ENCODE measurements at places on chromosomes 2 and 18.

GRCh38 chr2:155727187-155727895 lies 605.2 kb downstream of the NR4A2 start:
- no peak for DNase-seq

GRCh38 chr2:48548840-48549239 lies 18.9 kb downstream of the STON1 start:
- no peak for DNase-seq

DNA sequence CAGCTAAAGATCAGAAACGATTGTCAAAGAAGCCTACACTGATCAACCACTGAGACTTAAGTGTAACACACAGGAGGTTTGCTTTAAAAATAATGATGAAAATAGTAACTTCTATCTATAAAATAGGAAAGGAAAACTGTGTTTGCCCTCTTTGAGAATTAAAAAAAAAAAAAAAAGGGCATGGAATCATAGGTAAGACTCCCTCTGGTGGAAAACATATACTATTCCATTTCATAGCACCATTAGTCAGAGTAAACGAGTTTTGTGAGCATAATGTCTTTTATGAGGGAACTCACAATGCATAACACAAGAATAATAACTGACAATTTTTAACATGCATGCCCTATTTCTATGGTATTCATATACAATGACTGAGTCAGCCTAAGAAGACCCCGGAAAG lies 36.3 kb downstream of the SLC35F5 start:
- peak; percentile 58 for DNase-seq

DNA sequence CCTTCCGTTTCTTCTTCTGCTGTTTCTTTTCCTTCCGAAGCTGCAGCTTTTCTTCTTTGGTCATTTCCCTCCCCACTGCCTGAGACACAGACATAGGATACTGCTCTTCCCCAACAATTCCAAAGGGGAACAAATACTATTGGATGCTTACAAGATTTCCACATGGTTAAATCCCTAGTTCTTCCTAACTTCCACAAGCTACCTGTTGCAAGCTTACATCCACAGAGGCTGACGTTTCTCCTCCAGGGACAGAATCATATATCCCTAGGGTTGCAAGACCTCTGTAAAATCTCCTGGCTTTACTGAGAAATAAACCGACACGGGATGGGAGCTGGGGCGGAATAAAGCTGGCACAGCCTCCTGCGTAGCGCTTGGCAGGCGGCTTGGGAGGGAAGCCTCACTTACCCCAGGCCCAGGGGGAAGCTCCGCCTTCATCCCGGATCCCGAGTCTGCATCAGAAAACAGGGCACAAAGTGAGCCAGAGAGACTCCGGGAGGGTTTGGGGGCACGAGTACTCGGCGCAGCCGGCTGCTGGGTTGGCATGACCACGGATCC lies 590 bp downstream of the EIF2B4 start:
- peak; percentile 61 for DNase-seq

GRCh38 chr18:40821596-40822243 lies 1133.3 kb upstream of the PIK3C3 start:
- DNase-seq: no peak

DNA sequence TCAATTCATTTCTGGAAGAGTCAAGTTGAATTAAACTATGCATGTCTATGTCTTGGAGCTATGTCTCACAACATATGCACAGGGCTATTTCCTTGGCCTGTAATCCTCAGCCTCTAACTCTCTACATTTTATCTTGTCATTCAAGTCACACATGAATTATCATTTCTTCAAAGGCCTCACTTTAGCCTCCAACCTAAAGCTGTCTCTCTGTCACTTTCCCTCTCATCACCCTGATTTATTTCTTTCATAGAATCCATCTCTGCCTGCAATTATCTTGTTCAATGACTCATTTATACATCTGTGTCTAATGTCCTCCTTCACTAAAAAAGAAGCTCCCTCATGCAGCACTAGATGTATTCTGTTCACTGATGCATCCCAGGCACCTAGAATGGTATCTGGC lies 614.2 kb upstream of the REG3G start:
- no peak for DNase-seq

DNA sequence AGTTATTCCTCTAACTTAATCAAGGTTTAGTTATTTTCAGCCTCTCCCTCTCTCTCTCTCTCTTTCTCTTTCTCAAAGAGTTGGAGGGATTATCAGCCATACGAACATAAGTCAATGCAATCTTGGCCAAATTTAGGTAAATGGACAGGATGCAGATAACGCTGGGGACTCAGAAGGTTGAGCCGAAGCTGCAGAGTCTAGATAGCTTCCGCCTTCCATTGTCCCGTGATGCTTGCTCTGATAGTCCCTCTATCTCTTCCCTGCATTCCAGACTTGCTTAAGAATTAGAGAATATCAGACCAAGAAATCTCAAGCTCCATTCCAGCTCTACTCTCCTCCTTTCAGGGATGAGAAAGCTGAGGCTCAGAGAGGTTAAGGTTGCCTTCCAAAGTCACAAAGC lies 502.8 kb upstream of the TNP1 start:
- no peak for DNase-seq

- DNase-seq: no peak
Measured at GRCh38 chr2:109396202-109397180, 217.3 kb downstream of the SEPTIN10 start.

- DNase-seq: no peak
Measured at GRCh38 chr18:60162388-60162787, 210.2 kb downstream of the MC4R start.

GRCh38 chr2:17813010-17813741 lies 3.1 kb upstream of the MSGN1 start:
- DNase-seq: no peak

- DNase-seq: no peak
Measured at GRCh38 chr2:174974131-174974530, 31.1 kb downstream of the CHN1 start.

DNA sequence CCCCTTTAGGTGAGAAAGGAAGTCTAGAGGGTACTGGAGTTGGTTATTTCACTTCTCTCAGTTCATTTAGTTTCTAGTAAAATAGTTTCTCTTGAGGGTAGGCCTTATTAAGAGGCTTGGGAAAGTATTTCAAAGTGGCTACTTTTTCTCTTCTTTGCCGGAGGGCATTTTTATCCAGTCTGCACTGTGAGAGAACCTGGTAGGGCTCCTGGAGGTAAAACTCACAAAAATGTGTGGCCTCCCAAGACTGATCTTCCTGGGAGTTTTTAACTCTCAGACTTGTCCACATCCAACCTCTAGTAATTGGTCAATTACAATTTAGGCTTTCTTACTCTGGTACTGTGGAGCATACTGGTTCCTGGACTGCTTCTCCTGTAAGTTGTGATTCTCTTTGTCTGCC lies 28.0 kb downstream of the EHBP1 start:
- DNase-seq: no peak

GRCh38 chr2:241298673-241299072 lies 16.8 kb downstream of the HDLBP start:
- no peak for DNase-seq

DNA sequence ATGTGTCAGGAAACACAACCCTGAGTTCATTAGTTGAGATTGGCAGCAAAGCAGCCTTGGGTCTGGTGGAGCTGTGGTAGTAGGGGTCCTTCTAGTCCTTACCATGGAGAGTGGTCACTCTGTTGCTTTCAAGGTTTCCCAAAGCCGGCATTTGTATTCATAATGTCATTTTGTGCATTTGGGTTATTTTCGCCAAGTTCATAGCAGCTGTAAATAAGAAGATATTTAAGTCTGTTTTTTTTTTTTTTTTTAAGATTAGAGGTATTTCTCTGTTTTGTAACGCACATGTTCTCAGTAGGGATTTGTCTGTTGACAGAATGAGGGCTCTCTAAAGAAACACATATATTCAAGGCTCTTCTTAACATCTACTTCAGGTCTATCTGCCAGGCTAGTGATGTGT lies 114.1 kb downstream of the PRPF40A start:
- no peak for DNase-seq

DNA sequence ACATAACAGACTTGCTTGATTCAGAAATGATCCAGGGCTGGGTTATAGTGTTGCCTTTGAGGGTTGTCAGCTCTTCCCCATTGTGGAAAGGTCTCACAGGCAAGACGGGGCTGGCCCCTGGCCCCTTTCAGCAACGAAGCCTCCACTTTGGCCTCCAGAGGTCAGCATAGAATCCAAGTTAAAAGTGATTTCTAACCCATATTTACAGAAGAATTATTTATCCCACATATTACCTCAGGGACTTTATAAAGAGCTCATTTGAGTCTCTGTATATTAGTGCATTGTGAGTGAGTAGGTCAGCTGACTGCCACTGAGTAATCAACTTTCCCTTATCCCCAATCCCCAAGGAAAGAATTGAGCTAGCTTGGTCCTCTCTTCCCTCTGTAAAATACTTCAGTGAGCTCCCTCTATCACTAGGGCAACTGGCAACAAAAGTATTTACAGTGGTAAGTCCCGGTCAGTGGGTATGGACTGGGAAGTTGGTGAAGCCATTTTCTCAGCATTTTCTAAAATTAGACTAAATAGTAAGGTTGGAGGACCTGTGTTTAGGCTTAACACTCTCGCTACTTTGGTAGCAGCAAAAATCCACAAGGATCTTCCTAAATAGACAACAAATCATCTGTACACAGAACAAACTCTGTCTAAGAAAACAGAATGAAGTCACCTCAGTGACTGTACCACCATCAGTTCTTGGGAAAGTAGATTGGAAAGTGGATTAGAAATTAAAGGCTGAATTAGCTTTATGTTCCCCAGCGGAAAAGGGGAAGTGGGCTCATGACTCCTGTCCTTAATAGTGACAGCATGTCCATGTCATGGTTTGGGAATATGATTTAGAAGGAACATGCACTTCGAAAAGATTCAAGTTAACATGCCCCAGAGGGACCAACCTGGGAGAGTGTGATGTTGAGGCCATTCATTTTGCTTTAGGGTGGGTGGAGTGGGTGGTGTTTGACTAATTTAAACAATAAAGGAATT lies 171.0 kb upstream of the SIX3 start:
- peak; percentile 47 for DNase-seq

- no peak for DNase-seq
Measured at GRCh38 chr2:240238201-240238600, 97.7 kb upstream of the OTOS start.

DNA sequence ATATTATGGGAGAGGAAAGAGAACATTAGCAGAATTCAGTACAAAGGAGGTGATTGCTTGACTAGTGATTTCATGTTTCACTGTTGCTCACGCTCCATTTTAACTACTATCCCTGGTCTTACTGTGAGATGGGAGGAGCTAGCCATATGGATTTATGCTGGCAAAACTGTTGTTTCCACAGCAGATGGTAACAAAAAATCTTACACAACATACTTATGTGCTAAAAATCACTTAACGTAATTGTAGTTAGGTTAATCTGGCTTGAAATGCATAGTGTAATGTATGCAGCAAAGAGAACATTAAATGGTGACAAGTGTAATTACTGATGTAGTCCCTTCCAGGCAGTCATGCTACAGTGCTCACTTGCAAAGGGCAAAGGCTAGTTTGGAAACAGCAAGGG lies 155.6 kb upstream of the LYPD1 start:
- DNase-seq: no peak

GRCh38 chr2:195667974-195668373 lies 10.9 kb downstream of the SLC39A10 start:
- no peak for DNase-seq

- no peak for DNase-seq
Measured at GRCh38 chr2:241118737-241119505, 16.8 kb upstream of the MTERF4 start.

DNA sequence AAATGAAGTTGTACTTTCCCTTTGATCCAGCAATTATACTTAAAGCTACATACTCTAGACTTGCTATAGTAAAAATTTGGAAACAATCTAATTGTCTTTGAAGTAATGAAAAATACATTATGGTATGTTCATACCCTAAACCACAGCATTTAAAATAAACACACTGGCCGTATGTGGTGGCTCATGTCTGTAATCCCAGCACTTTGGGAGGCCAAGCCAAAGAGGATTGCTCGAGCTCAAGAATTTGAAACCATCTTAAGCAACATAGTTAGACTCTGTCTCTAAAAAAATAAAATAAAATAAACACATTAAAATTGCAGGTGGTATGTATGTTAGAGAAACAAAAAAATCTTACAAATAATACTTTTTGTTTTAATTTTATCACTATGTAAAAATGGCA lies 208.1 kb upstream of the KLHL14 start:
- no peak for DNase-seq

- DNase-seq: no peak
Measured at GRCh38 chr2:84776011-84776410, 104.9 kb downstream of the TRABD2A start.

GRCh38 chr2:167945660-167946368 lies 301.6 kb downstream of the STK39 start:
- DNase-seq: no peak

- DNase-seq: no peak
Measured at GRCh38 chr2:119914266-119914665, 98.6 kb upstream of the EPB41L5 start.

GRCh38 chr2:105645031-105645937 lies 99.4 kb upstream of the NCK2 start:
- DNase-seq: no peak

- DNase-seq: peak; percentile 33
Measured at GRCh38 chr2:216023055-216023648, 9.8 kb upstream of the MREG start.

GRCh38 chr2:44560941-44561340 lies 199.2 kb downstream of the CAMKMT start:
- DNase-seq: no peak

- DNase-seq: no peak
Measured at GRCh38 chr18:14085770-14086457, 46.3 kb downstream of the ZNF519 start.

DNA sequence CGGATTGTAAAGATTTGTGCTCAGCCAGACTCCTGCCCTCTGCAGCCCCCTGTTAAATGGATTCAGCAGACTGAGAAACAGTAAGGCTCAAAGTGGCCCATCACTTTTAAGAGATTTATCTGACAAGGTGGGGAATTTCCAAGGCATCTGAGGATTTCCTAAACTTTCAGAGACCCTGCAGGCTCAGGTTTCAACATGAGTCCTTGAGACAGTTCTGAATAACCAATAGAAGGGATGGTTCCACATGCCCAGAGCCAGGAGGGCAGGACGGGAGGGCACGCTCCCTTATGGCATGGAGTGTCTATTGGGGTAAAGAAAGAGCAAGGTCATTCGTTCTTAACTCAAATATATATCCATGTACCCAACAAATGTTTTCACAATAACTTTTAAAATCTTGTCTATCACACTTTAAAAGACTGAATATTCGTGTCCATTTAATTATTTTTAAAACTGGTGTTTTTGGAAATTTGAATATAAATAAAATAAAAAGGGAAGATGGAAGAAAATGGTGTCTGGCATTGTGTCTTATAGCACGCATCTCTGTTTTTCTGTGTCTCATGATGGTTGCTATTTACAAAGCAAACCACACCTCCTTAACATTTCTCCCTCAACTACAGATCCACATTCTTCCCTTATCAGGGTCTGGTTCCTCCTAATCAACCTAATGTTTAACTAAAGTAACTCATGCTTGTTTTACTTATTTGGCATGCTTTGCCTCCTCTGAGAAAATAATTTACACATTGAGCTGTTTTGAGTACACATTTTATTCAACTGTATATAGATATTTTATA lies 56.0 kb upstream of the DSG1 start:
- no peak for DNase-seq

GRCh38 chr18:79353267-79353666 lies 42.5 kb upstream of the NFATC1 start:
- DNase-seq: peak; percentile 31

All from NCI-H146 (cell line).